ENCODE measurements at places on chromosomes 6 and 20.

DNA sequence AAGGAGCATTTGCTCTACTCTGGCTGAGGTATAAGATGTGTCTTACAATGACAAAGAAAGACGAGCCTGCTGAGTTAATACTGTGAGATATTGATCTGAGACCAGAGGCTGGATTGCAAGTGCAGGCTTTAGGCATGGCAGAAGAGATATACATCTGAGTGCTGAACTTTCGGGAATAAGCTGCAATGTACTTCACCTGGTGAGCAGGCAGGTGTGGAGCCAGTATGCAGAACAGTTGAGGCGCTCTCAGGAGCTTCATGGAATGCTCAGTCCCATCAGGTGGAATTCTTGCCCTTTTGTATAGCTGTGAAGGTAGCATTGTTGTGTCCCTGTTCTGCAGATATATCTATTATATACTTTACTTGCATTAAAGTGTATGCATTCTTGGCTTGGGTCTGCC, 179.3 kb upstream of the RIMS1 start:
- DNase-seq: no peak

DNA sequence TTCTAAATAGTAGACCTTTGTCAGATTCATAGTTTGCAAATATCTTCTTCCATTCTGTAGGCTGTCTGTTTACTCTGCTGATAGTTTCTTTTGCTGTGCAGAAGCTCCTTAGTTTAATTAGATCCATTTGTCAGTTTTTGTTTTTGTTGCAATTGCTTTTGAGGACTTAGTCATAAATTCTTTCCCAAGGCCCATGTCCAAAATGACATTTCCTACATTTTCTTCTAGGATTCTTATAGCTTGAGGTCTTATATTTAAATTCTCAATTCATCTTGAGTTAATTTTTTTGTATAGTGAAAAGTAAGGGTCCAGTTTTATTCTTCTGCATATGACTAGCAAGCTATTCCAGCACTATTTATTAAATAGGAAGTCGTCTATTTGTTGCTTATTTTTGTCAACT, 287.0 kb downstream of the PACRG start:
- no peak for DNase-seq

DNA sequence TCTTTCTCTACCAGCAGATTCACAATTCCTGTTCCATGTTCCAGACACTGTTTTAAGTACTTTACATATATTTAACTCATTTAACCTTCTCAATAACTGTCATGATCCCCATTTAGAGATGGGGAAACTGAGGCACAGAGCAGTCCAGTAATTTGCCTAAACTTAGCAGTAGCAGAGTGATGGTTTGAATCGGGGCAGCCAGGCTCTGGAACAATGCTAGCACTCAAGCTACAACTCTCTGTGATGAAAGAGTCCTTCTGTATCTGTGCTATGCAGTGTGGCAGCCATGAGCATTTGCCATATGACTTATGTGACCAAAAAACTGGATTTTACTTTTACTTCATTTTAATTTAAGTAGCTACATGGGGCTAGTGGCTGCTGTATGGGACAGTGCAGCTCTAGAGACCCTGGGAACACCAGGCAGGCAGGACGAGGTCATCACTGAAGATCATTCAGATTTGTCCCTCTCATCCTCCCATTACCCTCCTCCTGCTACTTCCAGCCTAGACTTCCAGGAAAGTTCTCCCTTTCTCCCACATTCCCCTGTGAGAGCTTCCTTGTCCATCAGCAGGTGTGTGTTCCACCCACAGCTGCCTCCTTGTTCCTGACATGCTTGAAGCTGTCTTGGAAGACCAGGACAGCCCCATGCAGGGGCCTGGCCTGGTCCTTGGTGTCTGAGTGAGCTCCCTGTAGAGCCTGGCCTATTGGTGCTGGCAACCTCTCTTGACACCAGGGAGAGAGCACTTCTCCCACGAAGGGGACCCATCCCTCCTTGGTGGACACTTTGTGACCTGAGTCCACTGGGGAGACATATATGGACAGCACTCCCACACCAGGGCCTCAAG, 157.0 kb downstream of the MRPL14 start:
- DNase-seq: no peak

DNA sequence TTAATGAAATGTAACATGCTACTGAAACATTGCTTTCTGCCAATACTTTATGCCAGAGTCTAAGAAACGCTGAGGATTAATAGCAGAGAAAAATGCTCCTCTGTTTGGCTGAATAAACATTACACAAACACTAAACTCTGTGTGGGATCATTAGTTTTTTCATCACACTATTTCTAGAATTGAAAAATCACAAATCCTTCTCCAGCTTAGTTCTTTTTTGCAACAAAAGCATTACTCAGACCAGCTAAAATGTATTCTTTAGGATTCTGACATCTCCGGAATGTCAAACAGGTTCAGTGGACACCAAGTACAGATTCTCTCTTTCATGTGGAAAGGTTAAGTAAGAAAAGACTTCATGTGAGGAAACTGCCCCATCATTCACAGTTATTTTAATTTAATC, 226.9 kb downstream of the SIM1 start:
- DNase-seq: no peak

GRCh38 chr6:135722679-135723078, 128.8 kb upstream of the PDE7B start:
- DNase-seq: no peak

- DNase-seq: no peak
Measured at GRCh38 chr6:168060521-168060931, 18.5 kb downstream of the FRMD1 start.

DNA sequence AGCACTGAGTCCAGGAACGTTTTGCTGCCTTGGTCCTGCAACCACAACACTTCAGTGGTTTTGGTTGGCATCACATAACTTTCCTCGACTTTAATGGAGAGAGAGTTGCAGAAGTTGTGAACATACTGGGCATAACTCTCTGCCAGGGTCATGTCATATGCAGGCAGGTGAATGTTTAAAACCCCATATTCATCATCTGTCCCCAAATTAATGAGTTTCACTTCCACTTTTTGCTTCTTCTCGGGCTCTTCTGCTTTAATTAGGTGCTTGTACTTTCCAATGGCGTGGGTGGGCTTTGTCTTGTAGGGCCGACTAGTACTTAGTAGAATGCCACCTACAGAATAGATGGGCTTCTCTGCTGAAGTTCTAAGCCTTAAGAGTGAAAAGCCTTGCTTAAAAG, 45.2 kb upstream of the TFAP2A start:
- DNase-seq: no peak

DNA sequence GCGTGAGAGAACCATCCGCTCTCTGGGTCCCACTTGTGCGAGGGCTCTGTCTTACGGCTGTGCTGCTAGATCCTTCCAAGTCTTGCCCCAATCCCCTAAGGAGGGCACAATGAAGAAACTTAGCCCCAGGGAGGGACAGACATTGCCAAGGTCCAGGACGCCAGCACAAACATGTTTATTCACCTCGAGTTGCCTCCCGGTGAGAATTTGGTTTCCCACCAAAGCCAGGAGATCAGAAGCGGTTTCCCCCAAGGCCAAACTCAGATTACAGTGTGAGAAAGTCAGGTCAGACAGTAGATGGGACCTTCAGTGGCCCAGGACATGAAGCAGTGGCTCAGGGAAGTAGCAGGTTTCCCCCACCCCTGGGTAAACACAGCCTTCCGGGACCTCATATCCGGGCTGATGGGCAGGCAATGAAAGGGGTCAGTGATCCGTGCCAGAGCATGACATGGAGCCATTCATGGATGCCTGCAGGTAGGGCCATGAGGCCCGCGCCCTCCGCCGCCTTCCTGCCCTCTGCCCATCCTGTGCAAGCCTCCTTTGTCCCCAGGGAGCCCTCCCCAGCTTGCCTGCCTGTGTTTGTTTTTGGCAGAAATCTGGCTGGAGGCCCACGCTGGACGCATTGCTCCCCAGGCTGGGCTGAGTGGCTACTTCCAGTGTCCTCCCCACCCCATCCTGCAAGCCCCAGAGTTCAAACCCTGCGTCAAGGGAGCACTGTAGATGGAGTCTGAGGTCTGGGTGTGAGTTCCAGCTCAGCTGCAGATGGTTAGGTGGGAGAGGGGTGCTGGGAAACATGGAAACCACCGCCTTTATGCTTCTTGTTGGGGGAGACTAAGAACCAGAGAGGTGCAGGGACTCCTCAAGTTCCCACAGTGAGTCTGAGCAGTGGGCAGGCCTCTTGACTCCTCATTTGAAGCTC, 2.0 kb downstream of the BPIFB2 start:
- DNase-seq: no peak

Data from MV-4-11 (cell line).